ENCODE measurements at places on chromosomes 3 and 15. TPM values are rescaled to one million over a fixed set of nuclear protein-coding genes. Genes with fewer than 3 reads are reported as not detected.

GOLGA8M gene
- total RNA-seq, result not detected

C3orf33 gene
- total RNA-seq, result 5.7 TPM

SLC6A1 gene
- total RNA-seq, result not detected

CGNL1 gene
- 11.0 TPM for total RNA-seq

SPRED1 gene
- total RNA-seq, result 55.1 TPM

IQCF5 gene
- not detected for total RNA-seq

GOLGA8N gene
- 5.7 TPM for total RNA-seq

SAXO2 gene
- total RNA-seq, result 0.25 TPM

CLDN16 gene
- 0.09 TPM for total RNA-seq

ANKUB1 gene
- not detected for total RNA-seq

NFKBIZ gene
- total RNA-seq, result 38.3 TPM

SLCO2A1 gene
- under 0.01 TPM for total RNA-seq

RCN2 gene
- total RNA-seq, result 89.8 TPM

CELSR3 gene
- total RNA-seq, result 0.81 TPM

RLBP1 gene
- total RNA-seq, result not detected

C3orf22 gene
- total RNA-seq, result not detected

PLCL2 gene
- total RNA-seq, result 11.6 TPM

GRM2 gene
- total RNA-seq, result 0.25 TPM

CD200 gene
- total RNA-seq, result 3.3 TPM

ADCY5 gene
- under 0.01 TPM for total RNA-seq

KLF15 gene
- 3.2 TPM for total RNA-seq

CPNE4 gene
- not detected for total RNA-seq

PDIA5 gene
- total RNA-seq, result 59.1 TPM

FOXP1 gene
- 43.3 TPM for total RNA-seq

GOLGA6L10 gene
- 0.49 TPM for total RNA-seq

PLS1 gene
- total RNA-seq, result 0.99 TPM

GABRA5 gene
- not detected for total RNA-seq

EIF4E3 gene
- 2.2 TPM for total RNA-seq

ONECUT1 gene
- total RNA-seq, result not detected

TRANK1 gene
- 123 TPM for total RNA-seq

IFT57 gene
- 199 TPM for total RNA-seq

NOX5 gene
- total RNA-seq, result 0.27 TPM

LMCD1 gene
- total RNA-seq, result 22.4 TPM

PP2D1 gene
- total RNA-seq, result not detected

ACKR2 gene
- total RNA-seq, result 0.41 TPM

ZNF660 gene
- total RNA-seq, result 2.0 TPM

ALDH1A2 gene
- 0.08 TPM for total RNA-seq

PARP15 gene
- total RNA-seq, result 0.82 TPM

ZBTB20 gene
- 35.7 TPM for total RNA-seq

POPDC2 gene
- 1.6 TPM for total RNA-seq

NEIL1 gene
- 3.5 TPM for total RNA-seq

CACNA2D3 gene
- not detected for total RNA-seq

CPEB1 gene
- total RNA-seq, result 40.9 TPM

EPHB3 gene
- 4.7 TPM for total RNA-seq

EPHB1 gene
- total RNA-seq, result 1.2 TPM

GRAMD2A gene
- 0.63 TPM for total RNA-seq

ISL2 gene
- not detected for total RNA-seq

SEMA3F gene
- 0.74 TPM for total RNA-seq

UBXN7 gene
- 20.9 TPM for total RNA-seq

KIF15 gene
- total RNA-seq, result 17.1 TPM

IMPG2 gene
- 0.65 TPM for total RNA-seq

THPO gene
- total RNA-seq, result 0.49 TPM

GP9 gene
- total RNA-seq, result not detected

RHOV gene
- total RNA-seq, result 0.82 TPM
